ENCODE measurements at places on chromosomes 2 and 18. TPM values are rescaled to one million over a fixed set of nuclear protein-coding genes. Genes with fewer than 3 reads are reported as not detected.

Gene ADRA2B
- polyA plus RNA-seq, result 1.5 TPM

Gene RAX
- not detected for polyA plus RNA-seq

DNA sequence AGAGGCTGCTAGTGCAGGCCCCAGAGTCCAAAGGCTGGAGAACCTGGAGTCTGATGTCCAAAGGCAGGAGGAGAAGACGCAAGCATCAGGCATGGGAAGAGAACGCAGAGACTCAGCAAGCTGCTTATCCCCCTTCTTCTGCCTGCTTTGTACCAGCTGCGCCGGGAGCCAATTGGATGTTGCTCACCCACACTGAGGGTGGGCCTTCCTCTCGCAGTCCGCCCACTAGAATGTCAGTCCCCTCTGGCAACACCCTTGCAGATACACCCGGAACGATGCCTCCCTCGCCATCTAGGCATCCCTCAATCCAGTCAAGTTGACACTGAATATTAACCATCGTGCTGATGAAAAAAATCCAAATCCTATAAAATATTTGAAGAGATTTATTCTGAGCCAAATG lies 141.6 kb downstream of the TWIST2 start:
- no peak overlapping the region for H3K27ac ChIP-seq
- no peak overlapping the region for H3K4me3 ChIP-seq
- no peaks in the 10 kb centered on the region for H3K36me3 ChIP-seq
- DNase-seq, result no peak

DNA sequence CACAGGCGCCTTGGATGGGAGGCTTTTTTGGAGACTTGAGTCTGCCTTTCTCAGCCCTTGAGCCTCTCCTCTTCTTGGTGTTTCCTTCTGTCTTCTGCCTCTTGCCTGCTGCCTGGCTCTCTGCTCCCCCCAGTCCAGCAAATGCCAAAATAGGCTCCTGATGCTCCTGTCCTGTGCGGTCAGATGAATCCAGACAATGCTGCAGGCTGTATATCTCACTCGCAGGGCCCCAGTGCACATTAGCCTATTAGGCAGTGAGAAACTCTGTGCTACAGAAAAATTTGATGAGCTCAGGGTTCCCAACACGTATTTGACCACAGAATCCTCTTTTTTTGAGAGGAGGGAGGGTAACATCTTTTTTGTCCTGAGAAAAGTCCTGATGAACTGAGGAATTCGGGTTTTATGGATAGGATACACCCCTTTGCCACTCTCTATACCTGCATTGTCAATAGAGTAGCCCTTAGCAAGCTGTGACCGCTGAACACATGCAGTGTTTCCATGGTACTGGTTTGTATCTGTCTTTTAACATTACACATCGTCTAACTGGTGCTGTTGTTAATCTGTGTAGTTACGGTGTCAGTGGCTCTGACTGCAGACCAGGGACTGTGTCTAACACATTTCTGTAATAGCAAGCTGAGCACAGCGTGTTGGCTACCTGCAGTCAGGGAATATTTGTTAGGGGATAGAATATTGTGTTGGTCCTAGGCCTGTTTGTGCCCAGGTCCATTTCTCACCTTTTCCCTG lies 50.8 kb downstream of the FAM228A start:
- no peaks in the 10 kb centered on the region for H3K27me3 ChIP-seq
- H3K4me1 ChIP-seq, result no peaks in the 10 kb centered on the region

- no peak overlapping the region for H3K4me3 ChIP-seq
- H3K27ac ChIP-seq, result no peak overlapping the region
- H3K4me1 ChIP-seq, result no peaks in the 10 kb centered on the region
- no peaks in the 10 kb centered on the region for H3K36me3 ChIP-seq
- H3K27me3 ChIP-seq, result no peaks in the 10 kb centered on the region
These were observed 455.7 kb downstream of the TSN start for GRCh38 chr2:122210898-122211856.

- H3K4me1 ChIP-seq, result no peaks in the 10 kb centered on the region
- H3K36me3 ChIP-seq, result no peaks in the 10 kb centered on the region
- no peaks in the 10 kb centered on the region for H3K27me3 ChIP-seq
- no peak for DNase-seq
- no peak overlapping the region for H3K27ac ChIP-seq
These were observed 43.8 kb downstream of the SH2D6 start for GRCh38 chr2:85462322-85462721.

Measured in heart left ventricle (tissue), 16 donors.